GM04504 (cell line): ENCODE measurements at places on chromosomes 2 and 18.

GRCh38 chr2:127576433-127577207 is 41.1 kb downstream of the MYO7B start:
- DNase-seq: peak; percentile 79

- DNase-seq: no peak
Measured at GRCh38 chr2:197862246-197862955, 58.0 kb downstream of the PLCL1 start.

- DNase-seq: no peak
Measured at GRCh38 chr18:11339188-11339775, 189.9 kb upstream of the PIEZO2 start.

DNA sequence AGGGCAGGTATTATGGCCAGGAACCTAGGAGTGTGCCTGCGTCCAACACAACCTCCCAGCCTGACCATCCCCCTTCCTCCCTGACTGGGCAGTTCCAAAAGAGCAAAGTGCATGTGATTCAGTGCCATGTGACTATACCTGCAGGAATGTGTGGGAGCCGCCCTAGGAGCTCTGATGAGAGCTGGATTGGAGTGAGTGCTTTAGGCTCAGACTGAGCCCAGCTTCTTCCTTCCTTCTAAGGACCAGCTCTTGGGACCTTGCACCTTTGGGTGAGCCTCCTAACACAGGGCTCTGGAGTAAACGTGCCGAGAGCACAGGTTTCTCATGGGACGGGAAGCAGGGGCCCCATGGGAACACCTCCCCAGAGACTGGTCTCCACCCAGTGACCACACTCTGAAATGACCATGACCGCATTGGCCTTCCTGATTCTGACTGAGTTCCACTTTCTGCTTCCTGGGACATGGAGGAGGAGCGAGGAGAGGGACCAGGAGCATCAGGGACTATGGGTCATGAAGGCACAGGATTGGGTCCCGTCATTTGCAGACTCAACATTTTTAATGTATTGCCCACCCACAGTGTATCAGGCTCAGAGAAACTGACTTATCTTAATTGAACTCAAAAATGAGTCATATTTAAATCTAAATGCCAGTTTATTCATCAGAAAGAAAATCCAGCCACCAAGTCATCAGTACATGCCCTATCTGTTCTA is 87.8 kb upstream of the BCL2L11 start:
- DNase-seq: no peak

GRCh38 chr2:18610651-18611050 is 21.3 kb upstream of the NT5C1B start:
- no peak for DNase-seq

- no peak for DNase-seq
Measured at GRCh38 chr2:28101892-28102291, 211.4 kb downstream of the BABAM2 start.

DNA sequence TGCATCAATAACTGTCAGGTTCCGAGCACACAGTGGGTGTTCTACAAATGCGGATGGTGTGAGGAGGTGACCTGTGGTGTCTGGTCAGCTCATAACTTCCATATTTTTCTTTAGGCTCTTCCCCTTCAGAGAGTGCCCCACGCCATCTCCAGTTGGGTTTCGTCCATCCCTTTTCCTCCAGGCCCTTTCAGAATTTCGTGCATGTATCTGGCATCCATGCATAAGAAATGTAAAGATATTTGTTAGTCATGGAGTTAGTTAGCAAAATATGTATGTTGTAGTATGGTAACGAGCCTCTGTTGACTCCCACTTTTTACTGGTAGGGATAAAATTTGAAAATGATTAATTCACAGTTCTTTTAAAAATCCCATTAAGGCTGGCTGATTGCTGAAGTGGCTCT is 67.2 kb downstream of the SNTG2 start:
- DNase-seq: no peak

GRCh38 chr2:7525746-7526145 is 608.5 kb downstream of the RNF144A start:
- no peak for DNase-seq

DNA sequence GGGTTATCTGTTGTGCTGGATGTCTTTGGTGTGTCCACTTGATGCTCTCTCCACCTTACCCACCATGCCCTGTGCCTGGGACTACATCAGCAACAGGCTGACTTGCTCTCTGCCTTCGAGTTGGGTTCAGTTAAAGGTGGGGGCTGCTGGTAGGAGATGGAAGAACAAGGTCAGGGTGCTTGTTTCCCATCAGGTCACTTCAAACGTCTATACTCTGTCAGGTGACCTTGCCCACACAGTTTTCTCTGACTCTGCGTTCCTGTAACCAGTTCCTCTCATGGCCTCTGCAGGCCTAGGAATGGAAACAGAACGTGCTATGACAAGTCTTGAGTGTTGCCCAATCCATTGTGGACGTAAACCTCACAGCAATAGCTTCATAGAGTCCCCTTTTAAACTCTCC is 38.4 kb upstream of the PAPOLG start:
- DNase-seq: no peak

DNA sequence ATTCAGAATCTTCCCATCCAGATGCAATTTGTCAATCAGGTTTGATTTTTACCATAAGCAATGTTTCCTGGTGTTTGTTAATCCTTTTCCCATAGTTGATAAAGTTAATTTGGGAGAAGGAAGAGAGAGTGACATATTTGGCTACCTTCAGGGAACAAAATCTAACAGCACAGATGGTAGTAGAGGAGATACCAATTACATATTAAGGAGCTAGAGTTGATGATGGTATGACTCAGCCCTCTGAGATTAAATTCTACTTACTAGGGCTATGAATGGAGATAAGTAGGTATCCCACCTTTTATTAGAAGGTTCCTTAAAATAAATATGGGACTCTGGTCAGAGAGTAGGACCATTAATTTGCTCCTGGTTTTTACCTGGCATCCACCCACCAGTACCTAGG is 139.7 kb downstream of the EHBP1 start:
- DNase-seq: no peak

DNA sequence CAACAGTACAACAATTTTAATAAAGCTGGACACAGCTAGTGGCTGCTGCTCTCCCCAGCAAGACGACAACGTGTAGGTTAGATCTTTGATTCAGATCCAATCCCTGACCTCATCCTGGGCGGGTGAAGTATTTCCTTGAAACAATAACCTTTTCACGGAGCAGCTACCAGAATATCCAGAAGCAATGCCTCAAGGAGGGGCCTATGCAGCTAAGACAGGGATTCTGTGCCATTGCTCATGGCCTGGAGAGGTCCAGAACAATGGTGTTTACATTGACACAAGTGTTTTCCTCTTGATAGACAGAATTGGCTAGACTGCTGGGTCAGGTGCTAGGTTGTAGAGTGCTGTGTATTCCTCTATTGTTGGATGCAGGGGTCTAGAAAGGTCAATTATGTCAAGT is 520.1 kb downstream of the BCL11A start:
- no peak for DNase-seq

DNA sequence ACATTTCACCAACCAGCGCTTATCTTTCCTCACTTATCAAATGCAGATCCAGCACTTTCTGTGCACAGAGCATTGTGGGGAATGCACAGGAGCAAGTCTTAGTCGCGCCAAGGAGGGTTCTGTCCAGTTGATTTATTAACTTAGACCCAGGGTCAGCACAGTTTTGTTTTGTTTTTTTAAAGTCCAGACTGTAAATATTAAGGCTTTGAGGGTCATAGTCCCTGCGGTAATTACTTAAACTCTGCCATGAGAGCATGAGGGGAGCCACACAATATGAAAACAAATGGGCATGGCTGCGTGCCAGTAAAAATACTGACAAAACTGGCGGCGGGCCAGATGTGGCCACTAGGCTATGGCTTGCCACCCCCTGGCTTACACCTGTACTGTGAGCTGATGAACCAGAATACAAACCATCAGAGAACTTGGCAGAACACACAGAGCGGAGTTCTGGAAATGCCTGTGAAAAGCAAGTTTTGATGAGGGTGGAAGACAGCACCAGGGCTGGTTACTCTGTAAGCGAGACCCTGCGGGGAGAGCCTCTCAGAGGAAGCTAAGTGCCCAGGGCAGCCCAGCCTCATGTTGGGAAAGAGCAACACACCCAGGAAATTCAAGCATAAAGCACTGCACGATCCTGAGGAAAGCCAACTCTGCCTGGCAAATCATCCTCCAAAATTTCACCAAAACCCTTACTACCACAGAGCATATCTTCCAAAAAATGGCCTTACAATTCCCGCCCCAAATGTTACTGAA is 43.6 kb downstream of the L3MBTL4 start:
- no peak for DNase-seq

DNA sequence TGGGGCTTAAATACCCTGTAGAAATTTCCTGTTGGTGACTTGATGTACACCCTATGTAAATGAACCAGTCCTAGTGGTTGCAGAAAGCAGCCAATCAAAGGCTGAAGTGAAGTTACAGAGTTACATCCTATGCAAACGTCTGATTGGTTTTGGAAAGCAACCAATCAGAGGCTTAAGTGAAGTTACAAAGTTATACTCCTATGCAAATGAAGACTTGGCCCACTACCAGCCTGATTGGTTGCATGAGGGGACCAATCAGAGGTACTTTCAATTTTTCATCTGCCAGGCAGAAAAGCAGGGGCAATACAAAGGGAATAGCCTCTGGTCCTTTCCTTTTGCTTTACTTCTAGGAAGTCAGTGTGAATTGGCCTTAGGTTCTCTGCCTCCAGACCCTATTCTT is 13.6 kb upstream of the ZNF397 start:
- no peak for DNase-seq

- DNase-seq: no peak
Measured at GRCh38 chr2:221064880-221065279, 507.2 kb downstream of the EPHA4 start.

DNA sequence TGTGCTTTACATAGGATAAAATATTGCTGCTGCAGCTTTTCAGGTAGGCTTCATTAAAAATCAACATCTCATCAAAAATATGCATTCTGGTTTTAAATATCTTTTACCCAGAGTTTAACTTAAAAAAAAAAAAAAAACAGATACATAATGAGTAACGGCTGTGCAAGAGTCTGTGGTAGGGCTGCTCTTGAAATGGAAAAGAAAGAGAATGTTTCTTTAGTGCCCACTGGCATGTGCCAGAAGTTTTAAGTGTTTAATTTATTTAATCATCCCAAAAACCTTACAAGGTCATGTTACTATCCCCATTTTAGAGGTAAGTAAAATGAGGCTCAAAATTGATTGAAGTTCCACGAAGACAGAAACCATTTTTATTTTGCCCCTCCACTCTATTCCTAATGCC is 92.1 kb downstream of the SLC8A1 start:
- DNase-seq: no peak

DNA sequence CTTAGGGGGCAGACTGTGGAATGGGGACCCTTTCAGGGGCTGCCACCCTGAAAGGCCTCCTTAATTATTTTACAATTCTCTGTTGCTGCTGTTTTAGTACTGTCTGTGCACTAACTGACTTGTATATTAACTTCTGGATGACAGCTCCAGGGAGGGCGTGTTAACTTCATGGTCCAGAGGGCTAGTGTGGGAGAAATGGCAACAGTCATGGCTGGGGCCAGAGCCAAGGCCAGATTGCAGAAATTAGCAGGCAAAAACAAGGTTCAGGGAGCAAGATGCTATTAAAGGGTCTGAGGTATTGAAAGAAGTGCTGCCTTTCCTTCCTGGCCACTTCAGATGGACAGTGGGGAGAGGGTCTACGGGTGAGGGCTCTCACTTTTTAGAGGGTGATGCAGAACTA is 9.1 kb downstream of the WIPF1 start:
- no peak for DNase-seq

- no peak for DNase-seq
Measured at GRCh38 chr18:59026831-59027410, 112.8 kb upstream of the SEC11C start.

DNA sequence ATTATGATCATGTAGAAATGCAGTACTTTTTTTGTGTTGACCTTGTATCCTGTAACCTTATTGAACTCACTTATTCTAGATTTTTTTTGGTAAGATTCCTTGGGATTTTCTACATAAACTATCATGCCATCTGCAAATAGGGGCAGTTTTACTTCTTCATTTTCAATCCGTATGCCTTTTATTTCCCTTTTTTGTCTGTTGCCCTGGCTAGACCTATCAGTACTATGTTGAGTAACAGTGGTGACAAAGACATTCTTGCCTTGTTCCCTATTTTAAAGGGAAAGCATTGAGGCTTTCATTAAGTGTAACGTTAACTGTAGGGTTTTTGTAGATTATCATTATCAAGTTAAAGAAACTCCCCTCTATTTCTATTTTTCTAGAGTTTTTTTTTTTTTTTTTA is 92.3 kb downstream of the LYPD1 start:
- no peak for DNase-seq

DNA sequence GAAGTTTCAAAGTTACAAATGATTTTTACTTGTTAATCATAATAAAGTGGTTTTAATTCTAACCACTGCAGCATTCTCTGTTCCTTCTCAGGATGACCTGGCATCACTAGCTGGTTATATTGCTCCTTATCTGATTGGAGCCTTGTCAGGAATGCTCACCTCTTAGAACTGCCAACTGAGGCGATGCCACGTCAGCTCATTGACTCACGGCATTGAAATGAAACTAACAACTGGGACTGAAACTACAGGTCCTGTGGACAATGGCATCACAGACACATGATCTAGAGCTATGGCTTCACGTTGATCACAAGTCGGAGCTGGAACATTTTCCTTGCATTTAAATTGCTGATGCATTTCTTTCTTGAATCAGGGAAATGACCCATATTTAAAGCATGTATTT is 54.9 kb upstream of the MAP2 start:
- peak; percentile 78 for DNase-seq

DNA sequence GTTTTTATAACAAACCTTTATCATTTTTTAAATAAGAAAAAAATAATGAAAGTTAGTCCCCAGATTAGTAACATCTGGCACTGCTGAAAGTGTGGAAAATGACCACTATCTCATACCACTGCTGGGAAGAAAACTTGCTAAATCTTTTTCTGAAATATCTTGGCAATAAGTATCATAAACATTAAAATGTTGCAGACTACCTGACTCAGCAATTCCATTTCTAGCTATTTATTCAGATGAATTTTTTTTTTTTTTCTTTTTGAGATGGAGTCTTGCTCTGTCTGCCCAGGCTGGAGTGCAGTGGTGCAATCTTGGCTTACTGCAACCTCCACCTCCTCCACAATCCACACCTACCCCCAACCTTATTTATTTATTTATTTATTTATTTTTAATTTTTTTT is 35.3 kb upstream of the SOS1 start:
- DNase-seq: peak; percentile 24

- no peak for DNase-seq
Measured at GRCh38 chr18:35842536-35842935, 129.9 kb upstream of the RMP24 start.

DNA sequence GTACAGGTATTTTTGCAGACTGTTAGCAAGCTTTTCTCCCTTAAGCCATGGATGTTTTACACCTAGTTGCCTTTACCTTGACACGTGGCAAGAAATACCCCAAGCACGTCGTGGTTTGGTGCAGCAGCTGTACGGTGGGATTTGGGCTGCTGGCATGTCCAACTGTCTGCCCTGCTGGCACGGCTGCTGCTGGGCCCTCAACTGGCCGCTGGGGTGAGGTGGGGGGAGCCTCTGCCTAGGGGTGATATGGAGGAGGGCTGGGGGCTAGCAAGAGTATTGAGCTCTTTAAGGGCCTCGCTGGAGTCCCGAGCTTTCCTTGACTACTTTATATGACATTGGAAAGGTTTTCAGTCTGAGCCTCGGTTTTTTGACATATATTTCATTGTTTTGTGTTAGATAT is 41.6 kb downstream of the LPIN1 start:
- DNase-seq: no peak
